ENCODE measurements at places on chromosomes 1 and 21.

GRCh38 chr1:67339623-67340343 lies 32.1 kb downstream of the IL12RB2 start:
- DNase-seq = peak; percentile 41

DNA sequence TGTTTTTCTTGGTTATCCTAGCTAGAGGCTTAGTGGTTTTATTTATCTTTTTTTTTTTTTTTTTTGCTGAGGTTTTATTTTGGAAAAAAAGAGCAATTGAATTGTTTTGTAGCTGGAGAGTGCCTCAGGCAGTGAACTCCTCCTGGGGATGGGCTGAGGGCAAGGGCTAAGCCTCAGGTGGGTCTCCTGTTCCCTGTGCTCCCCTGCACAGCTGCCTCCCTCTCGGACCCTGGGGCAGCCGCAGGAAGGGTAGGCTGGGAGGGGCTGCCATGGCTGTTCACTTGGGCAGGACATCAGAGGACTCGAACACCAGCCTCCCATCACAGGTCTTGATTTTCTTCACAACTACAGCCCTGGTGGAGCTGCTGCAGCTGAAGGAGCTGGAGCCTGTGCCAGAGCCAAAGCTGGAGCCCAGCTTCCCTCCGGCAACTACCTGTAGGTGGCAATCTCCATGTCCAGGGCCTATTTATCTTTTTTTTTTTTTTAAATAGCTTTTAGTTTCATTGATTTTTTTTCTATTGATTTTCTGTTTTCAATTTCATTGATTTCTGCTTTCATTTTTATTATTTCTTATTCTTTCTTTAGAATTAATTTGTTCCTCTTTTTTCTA lies 28.9 kb downstream of the LEPR start:
- no peak for DNase-seq

DNA sequence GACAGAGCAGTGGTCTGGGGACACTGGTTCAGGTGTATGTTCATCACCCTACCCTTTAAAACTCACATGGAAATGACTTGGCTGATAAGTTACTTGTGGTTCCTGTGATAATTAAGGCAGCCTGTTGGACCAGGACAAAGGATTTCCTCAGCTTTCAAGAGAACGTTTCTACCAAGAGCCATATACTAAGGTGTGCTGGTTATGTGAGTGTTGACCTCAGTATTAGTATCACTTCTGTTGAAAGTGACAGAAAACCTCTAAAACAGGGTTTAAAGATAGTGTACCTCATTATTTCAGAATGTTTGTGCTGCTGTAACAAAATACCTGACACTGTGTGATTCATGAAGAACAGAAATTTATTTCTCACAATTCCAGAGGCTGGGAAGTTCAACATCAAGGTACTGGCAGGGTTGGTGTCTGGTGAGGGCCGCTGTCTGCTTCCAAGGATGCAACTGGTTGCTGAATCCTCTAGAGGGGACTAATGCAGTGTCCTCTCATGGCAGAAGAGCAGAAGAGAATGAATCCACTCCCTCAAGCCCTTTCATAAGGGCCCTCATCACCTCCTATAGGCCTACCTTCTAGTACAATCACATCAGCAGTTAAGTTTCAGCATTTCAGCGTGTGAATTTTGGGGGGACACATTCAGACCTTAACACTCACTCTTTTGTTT lies 54.9 kb downstream of the UCK2 start:
- no peak for DNase-seq

DNA sequence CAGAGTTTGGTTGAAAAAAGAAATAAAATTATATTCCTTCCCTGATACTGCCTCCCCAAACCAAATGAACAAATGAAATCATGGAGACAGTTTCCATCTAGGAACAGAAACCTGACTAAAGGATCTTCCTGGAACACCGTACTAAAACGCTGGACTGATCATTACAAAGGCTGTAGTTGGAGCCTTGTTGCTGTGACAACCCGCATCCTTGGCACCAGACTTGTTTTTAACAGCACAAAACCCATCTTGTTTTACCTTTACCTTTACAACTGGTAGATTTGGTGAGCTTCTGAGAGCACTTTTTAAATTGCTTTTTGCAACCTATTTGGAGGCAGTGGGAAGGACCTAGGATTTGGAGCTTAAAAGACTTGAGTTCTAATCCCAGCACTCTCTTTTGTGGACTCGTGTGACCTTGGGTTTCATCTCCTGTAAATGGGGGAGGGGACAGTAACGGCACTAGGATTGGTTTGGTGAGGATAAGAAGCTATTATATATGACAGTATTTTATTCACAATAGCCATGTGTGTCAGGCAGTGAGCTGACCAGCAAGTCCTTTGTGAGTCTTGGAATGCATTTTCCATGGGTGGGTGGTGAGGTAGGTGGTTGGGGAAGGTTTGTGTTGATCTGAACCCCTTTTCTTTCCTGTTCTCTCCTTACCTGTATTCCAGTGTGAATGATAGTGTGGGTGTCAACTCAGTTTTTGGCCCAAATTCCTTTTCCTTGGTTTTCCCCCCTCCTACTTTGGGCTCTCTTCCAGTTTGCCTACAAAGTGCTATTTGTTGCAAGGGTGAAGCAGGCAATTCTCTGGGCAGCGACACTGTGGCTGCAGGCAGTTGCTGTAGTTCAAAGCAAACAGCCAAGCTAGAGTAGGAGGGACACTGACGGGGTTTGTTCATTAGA lies 12.6 kb downstream of the LRRC8D start:
- no peak for DNase-seq

GRCh38 chr1:244836135-244836521 lies 670 bp downstream of the COX20 start:
- no peak for DNase-seq

- DNase-seq = no peak
These were observed 28.0 kb downstream of the NOL9 start for GRCh38 chr1:6526316-6526715.

DNA sequence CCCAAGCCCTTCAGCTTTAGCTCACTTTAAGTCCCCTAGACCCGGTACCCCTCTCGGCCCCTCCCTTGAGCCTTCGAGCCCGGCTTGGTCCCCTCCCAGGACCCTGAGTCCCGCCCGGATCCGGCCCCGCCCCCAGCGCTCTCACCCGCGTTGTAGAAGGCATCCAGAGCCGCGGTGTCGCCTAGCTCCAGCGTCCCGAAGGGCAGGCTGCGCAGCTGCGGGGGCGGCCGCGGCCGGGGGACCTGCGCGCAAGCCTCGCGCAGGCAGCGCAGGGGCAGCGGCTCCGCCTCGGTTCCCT lies 699 bp downstream of the MAP3K6 start:
- peak; percentile 80 for DNase-seq

GRCh38 chr1:2431518-2431917 lies 19.2 kb upstream of the PEX10 start:
- no peak for DNase-seq

DNA sequence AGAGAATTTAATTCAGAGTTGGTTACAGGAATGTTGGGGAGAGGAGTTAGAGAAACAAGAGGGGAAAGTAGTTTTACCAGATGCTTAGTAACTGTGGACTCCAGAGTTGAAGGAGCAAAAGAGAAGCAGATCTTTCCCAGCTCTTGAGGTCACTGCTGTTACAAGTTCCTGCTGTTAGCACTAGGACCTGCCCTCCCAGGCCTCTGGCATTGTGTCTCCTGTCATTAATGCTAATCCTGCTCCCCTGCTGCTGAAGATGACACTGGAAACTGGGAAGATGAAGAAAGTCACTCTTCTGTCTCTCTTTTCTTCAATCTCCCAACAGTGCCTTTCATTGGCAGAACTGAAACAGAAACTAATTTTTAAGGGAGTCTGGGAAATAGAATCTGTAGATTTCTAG lies 845.6 kb downstream of the ADGRL2 start:
- no peak for DNase-seq

- no peak for DNase-seq
These were observed 6.3 kb upstream of the COL6A2 start for GRCh38 chr21:46091631-46092025.

GRCh38 chr1:111739194-111739924 lies at the start of gene INKA2:
TSS of gene INKA2 (minus strand) at chr1:111739395. CDS start at chr1:111739242, 153 bp downstream.
- peak; percentile 80 for DNase-seq

GRCh38 chr1:238112952-238113621 lies 222.4 kb upstream of the ZP4 start:
- DNase-seq = no peak

- no peak for DNase-seq
These were observed 543.0 kb upstream of the PLXNA2 start for GRCh38 chr1:208787219-208787618.

DNA sequence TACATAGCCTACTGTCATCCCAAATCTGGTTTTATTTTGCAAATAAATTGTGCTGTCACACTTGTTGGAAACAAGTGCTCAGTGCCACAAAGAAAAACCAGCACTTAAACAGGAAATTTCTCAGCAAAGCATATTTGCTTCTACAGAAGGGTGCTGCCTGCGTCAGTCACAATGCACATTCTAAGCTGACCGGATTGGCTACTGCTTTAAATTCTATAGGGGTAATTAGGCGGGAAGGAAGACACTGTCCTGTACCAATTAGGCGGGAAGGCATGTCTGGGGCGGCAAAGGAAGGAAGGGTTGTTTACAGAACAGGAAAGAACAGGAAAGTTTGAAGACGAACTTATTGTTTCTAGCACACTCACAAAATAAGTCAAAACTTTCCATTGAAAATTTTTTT lies 2.8 kb downstream of the IFI16 start:
- DNase-seq = peak; percentile 53

DNA sequence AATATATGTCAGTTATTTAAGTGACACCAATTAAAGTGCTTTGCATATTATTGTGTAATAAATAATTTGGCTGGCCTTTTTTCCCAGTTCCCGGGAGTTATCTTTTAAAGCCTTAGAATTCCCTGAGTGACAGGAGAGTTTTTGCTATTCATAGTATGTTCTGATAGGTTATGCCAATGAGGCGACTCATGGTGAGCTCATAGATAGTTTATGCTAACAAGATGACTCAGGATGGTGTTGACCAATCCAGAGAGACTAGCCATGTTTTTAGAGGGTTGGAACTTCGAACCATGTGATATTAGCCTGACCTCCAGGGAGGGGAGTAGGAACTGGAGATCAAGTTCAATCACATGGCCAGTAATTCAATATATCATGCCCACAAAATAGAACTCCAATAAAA lies 310.8 kb downstream of the USP25 start:
- no peak for DNase-seq

GRCh38 chr1:6591222-6591621 lies 11.4 kb downstream of the ZBTB48 start:
- DNase-seq = no peak

GRCh38 chr1:198175423-198176170 lies 18.8 kb downstream of the NEK7 start:
- DNase-seq = no peak

DNA sequence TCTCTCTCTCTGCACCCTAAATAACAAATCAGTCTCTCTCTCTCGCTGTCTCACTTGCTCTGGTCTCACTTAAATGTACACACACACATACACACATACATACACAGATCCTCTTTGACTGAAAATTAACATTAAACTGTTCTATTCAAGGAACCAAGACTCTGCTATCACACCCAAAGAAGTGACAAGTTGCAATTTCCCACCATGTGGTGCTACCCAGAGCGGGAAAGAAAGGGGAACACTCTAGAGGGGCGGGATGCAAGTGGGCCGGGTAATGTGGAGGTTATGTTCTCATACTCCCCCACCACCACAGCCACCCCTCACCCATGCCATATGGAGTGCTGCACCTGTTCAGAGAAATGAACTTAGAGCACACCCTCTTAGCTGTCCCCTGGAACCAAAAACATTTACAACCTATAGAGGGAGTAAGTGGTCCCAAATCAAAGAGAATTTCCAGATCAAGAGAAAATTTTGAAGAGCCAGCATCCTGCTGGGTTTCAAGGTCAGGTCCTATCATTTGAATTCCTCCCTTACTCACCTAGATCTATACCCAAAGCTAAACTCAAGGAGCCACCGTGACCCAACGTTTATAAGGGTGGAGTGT lies 319.4 kb downstream of the BRINP2 start:
- DNase-seq = no peak

- no peak for DNase-seq
These were observed 394.0 kb downstream of the NPHP4 start for GRCh38 chr1:5597991-5598823.

- no peak for DNase-seq
These were observed 258.9 kb upstream of the PROX1 start for GRCh38 chr1:213728593-213729536.

DNA sequence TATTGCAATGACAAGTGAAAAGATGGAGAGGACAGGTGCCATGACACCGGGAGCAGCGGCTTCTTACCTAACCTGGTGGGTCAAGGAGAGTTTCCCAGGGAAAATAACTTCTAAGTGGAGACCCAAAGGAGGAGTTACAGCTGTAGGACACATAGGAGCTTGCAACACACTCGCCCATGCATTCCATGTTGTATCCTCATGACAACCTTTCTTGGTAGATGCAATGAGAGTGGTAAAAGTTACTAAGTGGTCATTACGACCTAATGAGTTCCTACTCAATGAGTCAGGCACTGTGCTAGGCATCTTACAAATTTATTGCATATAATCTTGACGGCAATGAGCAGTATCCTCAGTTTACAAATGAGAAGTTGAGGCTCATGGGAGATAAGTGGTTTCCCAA lies 119.5 kb upstream of the HOOK1 start:
- DNase-seq = no peak

- no peak for DNase-seq
These were observed 27.9 kb downstream of the RERE start for GRCh38 chr1:8789314-8790214.

DNA sequence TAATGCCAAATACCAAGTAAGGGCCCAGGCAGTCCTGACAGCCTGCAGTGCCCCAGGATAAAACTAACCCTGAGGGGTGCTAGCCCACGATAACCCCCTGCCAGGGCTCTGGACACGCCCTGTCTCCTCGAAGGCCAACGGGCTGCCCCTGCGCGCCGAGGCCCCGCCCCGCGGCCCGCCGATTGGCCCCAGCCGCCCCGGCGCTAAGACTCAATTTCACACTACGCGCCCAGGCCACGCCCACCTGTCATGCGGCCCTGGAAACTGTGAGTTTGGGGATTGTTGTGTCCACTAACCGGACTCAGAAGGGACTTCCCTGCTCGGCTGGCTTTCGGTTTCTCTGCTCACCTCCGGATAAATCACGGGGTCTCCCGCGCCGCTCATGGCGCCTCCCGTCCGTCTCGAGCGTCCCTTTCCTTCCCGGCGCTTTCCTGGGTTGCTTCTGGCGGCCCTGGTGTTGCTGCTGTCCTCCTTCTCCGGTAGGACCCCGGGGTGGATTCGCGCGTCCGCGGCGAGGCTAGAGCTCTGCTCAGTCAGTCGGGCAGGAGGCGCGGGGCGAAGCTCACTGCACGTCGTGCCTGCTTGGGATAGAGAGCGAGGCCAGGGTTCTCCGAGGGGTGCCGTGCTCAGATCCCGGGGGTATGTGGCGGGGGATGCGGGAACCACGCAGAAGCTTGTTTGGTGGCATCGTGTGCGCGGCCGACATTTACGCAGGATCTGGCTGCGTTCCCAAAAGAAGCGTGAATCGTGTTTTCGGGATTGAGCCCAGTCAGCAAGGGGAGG lies at the start of gene CR1L:
Gene CR1L, plus strand, starts transcription at position 282 of the 783 bp plus-strand sequence. Its CDS starts 101 bp downstream, at position 383.
- peak; percentile 77 for DNase-seq

Measured in activated naive CD4-positive, alpha-beta T cell treated with Interleukin-2 at 50 U/mL for 16 hours (primary cell).